ENCODE measurements at places on chromosomes 3 and 15.

DNA sequence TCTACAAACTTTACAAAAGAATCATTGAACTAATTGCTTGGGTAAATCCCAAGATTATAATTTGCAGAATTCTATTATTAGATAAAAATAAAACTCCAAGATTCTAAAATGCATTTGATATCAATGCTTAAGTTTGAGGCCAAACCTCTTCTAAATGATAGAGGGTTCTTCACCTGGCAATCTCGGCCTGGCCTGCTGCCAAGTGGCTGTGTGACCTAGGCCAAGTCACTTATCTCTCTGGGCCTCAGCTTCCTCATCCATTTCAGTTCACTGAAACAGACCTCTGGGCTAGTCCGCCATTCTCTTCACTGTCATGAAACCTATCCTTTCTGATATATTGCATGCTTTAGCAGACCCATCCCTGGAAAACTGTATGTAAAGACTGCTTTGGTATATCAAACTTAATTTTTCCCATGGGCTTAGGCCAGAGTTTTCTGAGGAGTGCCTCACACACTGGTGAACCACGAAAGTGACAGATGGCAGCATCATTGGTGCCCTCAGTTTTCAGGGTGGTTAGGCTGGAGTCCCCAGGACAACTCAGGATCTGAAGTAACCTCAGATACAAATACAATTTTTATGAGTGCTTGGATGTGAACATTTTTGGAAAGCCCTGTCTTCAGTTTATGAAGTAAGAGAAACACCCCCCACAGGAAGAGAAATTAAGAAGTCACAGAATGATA is 21.8 kb downstream of the NUDT16 start:
- DNase-seq, result no peak

- no peak for DNase-seq
Measured at GRCh38 chr15:58380280-58380945, 51.4 kb upstream of the LIPC start.

DNA sequence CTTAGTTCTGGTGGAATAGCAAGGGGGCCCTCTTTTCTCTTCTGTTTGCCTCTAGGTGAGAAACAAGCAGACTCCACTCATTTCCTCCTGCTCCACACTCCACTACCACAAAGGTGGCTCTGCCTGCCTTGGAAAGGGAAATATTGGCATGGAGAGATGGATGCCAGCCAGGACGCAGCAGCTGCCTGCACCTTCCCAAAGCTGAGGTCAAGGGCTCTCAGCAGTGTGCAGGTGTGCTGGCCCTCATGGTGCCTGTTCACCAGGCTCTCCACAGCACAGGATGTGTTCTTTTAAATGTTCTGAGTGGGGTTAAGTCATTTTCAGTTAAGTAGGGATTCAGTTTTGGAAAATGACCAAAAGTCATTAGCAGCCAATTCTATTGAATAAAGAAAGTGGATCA is 211.2 kb upstream of the STRIT1 start:
- DNase-seq, result no peak

DNA sequence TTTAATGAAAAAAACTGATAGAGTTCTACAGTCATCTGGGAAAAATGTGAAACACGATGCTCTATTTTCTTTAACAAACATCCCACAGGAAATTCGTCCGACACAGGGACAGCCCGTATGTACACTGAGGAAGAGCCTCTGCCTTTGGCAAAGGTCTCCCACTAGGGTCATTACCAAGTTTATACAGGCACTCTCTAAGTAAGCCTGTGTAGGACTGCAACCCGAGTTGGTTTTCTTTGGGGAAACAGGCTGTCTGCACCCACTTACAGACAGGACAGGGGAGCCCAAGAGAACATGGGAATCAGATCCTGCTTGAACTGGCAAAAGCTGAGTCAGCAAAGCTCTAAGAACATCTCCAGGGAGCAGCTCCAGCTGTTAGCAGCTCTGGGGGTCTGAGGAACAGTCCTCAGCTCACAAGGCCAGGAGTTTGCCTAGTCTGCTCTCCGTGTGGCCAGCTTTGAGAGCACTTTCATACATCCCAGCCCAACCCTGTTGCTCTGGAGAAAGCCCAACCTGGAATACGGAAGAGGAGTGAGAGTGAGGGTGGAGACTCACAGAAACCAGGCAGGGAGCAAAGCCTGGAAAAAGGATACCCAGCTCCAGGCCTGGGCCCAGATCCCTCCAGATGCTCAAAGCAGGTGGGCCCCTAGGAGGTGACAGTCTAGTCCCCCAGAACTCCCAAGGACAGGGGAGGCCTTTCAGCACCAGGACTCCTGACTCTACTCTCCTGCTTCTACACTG is 1.9 kb downstream of the TBC1D2B start:
- DNase-seq, result no peak

GRCh38 chr3:8094415-8094814 is 407.2 kb upstream of the LMCD1 start:
- no peak for DNase-seq

DNA sequence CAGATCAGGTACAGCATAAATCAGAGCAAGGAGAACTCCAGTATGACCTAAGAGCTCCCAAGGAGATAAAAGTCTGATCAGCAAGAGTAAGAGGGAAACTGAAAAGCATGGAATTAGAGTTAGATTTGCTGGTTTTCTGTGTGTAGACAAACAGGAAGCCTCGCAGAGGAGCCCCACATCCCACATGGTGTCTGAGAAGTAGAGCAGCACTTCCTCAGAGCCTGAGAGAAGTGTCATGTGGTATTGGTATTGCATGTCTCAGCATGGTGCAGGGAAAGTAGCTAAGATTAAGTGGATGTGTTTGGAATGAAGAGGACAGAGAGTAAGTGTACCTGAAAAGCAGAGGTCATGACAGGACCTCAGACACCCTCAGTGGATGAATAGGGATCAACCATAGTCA is 175.4 kb upstream of the GBE1 start:
- no peak for DNase-seq

DNA sequence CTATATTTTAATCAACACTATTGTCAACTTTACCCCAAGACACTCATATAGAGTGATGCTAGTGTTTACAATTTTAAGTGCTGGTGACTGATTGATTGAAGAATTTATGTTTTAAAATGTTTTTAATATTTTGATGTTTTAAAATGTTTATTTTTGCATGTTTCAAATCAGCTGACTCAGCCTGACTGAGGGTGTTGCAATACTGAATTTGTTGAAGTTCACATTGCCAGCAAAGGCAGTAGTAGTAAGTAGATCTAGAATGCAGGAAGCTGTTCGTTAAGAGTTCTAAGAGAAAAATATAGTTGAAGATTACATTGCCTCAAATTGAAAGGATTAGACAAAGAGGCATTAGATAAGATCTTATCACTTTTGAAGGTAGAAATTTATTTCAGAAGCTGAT is 977.6 kb downstream of the IGSF11 start:
- no peak for DNase-seq

DNA sequence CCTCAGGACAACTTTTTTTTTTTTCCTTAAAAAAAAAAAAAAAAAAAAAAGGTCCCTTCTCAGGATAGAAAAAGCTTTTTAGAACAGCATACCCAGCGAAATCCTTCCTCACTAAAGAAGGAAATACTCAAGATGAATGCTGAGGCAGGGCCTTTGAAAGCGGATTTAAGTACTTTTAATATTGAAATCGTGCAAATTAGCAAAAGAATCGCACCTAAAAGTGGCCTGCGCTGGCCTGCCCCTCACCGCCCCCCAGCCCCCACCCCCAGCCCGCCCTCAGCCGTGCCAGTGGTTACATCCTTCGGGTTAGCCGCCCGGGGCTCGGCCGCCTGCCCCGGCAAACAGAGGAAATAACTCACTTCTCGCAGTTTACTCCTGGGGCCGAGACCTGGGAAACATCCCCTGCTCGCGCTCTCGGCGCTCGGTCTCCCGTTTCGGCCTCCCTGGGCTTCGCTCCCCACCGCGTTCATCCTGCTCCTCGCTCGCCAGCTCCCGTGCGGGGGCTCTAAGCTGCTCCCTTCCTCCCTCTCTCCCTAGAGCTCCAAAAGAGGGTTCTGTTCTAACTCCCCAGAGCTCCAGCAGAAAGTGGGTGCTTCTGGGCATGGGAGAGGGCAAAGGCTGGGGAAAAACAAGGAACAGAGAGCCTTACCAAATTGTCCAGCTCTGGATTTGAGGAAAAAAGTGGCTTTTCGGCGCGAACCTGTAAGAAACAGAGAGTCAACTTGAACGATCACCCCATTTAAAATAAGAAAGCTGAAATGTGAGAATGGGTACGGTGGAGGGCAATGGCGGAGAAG is 5.2 kb downstream of the MEIS2 start:
- no peak for DNase-seq

DNA sequence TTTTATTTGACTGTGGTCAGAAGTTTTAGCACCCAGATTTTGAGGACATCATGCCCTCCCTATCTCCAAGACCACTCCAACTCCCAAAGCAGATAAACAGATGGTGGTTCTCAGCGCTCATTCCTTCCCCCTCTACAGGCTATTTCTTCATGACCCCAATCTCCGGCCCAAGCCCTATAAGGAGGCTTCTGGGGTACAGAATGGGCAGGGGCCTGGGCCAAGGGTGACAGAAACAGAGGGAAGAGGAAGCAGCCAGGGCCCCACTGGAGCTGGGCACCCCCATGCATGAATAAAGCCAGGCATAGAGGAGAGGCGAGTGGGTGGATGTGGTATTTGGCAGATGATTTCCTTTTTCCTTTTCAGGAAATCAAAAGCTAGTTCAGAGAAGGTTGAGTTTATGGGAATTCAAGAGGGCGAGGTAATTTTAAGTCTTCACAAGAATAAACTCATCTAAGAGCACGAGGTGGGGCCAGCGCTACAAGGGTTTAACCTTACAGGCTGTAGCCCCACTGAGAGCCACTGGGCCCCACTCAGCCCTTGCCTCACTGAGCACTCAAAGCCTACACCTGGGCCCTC is 104.8 kb upstream of the HERC1 start:
- DNase-seq, result no peak

All from GM18507 (cell line).